ENCODE measurements at places on chromosomes 12 and 14.

- DNase-seq = no peak
Observed at GRCh38 chr12:113512568-113512967, 40.9 kb upstream of the LHX5 start.

GRCh38 chr12:57429473-57430111 lies 1.3 kb downstream of the R3HDM2 start:
- DNase-seq = no peak

GRCh38 chr14:104598039-104598909 lies 6.3 kb downstream of the TMEM179 start:
- DNase-seq = no peak

DNA sequence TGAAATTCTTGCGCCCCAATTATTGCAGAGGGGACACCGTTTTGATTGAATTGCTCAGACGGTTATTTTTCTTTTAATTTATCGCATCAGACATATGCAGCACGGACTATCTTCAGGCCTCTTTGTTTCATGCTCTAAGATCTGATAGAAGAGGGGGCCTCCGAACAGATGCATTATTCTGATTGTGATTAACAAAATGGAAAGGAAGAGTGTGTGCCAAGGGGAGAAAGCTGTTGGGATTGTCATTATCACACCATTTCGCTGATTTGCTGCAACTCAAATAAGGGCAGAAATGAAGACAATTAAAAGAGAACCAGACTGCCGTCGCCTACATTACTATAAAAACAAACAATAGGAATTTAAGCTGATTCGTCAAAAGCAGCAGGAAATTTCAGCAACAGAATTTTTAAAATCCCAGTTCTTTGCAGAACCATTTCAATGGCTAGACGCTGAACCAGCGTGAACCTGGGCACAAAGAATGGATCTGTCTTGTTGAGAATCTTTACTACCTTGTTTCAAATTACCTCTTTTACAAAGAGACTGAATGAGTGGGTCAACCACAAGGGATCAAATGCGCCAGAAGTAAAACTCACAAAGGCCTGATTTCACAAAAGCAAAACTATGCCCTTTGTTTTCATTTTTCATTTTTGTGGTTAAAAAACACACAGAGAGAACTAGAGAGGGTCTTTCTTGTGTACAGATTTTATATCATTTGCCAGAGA lies 30.6 kb downstream of the TMEM132D start:
- DNase-seq = no peak

GRCh38 chr14:95123891-95124579 lies 33.3 kb downstream of the DICER1 start:
- DNase-seq = no peak

GRCh38 chr14:51926449-51926848 lies 62.9 kb upstream of the RTRAF start:
- no peak for DNase-seq

GRCh38 chr12:57234571-57235016 lies 5.1 kb downstream of the SHMT2 start:
- DNase-seq = no peak

GRCh38 chr14:53783256-53783655 lies 173.4 kb downstream of the BMP4 start:
- no peak for DNase-seq

Measured in NK-92 treated with Interleukin-12 subunit alpha and Interleukin-12 subunit beta, amount 100 ng/mL, for 24 hours (cell line).